ENCODE measurements at places on chromosomes 4 and X.

GRCh38 chr4:171340258-171340657, 472.9 kb upstream of the GALNTL6 start:
- no peak for DNase-seq

- DNase-seq: no peak
Measured at GRCh38 chr4:126445596-126445995, 1130.8 kb downstream of the FAT4 start.

- DNase-seq: no peak
Measured at GRCh38 chr4:169063441-169063840, 53.4 kb upstream of the CBR4 start.

DNA sequence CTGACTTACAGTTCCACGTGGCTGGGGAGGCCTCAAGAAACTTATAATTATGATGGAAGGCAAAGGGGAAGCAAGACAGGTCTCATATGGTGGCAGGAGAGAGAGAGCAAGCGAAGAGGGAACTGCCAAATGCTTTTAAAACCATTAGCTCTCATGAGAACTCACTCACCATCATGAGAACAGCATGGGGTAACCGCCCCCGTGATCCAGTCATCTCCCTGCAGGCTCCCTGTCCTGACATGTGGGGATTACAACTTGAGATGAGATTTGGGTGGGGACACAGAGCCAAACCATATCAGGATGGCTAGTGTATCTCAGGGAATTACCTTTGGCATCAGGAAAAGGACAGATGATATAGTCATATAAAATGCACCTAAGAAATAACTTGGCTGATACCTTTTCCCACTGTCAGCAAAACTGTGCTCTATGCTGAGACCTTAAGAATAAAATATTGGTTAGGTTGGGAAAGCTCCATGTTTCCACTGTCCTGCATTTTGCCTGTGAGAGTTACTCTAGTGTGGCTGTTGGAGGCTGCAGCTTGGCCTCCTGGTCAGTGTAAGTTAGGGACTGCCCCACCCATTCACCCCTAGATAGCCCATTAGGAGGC, 110.3 kb downstream of the UCHL1 start:
- DNase-seq: no peak

DNA sequence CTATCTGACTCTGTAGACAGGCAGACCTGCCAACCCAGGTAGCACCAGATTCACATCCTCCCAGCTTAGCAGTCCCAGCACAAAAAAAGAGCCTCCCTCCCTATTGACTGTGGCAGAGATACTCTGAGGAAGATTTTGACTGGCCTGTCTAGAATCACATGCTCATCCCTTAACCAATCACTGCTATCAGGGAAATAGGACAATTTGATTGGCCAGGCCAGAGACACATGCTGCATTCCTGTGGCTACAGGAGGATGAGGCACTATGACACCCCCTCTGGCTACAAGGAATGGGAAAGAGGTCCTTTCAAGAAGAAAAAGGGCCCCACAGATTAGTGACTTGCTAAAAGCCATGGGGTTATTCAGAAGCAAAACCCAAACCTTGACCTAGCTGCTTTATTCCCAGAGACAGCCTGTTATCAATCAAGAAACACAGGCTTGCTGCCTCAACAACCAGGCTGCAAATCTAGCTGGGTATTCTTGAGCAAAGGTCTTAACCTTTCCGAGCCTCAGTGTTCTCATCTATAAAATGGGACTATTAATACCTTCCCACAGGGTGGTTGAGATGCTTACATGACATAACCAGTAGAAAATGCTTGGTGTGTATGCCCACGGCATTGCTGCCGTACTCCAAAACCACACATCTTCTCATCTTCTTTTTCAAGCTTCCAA, 147.6 kb downstream of the BCOR start:
- DNase-seq: no peak
